Cortex of kidney (tissue), 1 donor: ENCODE measurements at places on chromosomes 16 and 17.

DNA sequence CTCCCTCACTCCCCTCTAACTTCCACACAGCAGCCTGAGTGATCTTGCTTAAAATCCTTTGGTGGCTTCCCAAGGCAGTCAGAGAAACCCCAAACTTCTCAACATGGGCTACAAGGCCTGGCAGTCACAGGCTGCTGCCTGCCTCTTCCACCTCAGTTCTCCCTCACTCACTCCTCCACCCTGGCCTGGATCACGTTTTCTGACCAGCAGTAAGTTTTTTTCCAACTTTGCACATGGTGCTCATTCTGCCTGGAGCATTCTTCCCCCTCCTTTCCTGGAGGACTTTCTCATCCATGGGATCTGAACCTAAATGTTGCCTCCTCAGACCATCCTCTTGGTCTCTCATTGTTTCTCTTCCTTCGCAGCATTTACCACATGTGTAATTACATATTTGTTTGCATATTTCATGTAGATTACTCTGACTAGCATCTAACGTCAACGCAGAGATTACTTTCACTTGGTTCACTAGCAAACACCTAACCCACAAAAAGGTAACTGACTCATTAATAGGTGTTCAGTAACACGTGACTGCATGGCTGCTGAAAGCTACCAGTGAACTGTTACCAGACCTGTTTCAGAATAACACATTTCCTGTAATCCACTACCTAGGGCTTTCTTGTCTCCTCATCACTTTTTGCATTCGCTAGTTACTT lies 17.1 kb downstream of the GNA13 start:
- DNase-seq = no peak

GRCh38 chr17:1197781-1198490 lies 18.2 kb upstream of the ABR start:
- DNase-seq = no peak

DNA sequence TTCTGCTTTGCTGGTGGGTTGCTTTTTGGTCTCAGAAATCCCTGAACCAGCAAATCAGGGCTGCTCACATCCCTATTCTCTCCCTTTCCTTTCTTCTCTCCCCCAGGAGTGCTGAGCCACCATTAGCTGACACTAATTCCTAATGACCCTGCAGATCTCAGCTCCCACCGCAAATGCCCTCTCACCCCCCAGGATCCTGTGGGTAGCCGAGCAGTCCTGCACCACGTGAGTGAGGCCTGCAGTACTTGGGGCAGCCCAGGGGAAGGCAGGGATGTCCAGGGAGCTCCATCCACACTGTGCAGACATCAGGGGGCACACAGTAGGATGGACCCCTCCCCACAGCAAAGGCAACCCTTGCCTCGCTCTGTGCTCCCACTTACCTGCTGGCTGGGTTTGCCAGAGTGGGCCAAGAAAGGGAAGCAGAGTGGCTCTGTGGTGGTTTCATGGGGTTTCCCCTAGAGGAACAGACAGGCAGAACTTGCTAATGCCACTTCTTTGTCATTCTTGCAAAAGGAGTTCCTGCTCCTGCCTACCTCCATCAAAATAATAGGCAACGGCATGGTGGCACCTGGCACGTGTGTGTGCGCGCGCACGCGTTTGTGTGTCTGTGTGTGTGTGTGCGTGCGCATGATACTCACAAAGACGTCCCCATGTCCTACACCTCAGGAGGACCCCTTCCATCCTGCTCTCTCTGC lies 135.6 kb downstream of the GAS7 start:
- DNase-seq = no peak

DNA sequence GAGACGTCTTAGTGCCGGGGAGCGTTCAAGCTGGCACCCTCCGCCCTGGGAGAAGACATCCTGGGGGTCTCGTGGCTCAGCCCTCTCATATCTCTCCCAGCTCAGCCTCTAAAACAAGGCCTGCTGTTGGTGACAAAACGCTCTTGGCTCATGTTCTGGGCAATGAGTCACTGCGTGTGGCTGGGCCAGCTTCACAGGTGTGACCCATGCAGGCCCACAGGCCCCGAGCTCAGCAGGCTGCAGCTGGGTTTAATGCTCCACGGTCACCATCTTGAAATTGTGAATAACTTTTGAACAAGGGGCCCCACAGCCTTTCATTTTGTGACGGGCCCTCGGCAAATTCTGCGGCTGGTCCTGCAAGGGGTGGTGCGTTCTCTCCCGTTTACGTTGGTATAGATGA lies 22.4 kb downstream of the GAA start:
- DNase-seq = no peak

GRCh38 chr16:1870365-1871082 lies 1.4 kb downstream of the MEIOB start:
- no peak for DNase-seq

DNA sequence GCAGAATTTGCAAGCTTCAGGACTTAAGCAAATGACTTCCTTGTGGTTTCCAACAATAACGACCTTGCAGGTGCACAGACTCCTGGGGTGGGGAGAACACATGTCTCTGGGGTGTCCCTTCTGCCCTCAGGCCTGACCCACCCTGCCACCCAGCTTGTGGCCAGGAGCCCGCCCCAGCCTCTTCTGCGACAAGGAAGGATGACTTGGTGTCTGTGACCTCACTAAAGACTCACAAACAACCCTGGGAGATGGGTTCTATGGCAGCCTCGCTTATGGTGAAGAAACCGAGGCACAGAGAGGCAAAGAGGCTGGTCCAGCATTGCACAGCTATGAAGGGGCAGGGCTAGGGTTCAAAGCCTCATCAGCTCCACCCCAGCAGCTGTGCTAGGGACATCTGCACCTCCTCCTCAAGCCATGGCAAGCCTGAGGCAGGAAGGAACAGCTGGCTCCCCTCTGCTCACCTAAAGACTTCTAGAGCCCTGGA lies 2.6 kb downstream of the ATP2A3 start:
- DNase-seq = no peak

GRCh38 chr17:48725004-48725287 lies 2.0 kb downstream of the PRAC2 start:
- no peak for DNase-seq

- no peak for DNase-seq
Measured at GRCh38 chr16:73418691-73419090, 370.8 kb upstream of the ZFHX3 start.

DNA sequence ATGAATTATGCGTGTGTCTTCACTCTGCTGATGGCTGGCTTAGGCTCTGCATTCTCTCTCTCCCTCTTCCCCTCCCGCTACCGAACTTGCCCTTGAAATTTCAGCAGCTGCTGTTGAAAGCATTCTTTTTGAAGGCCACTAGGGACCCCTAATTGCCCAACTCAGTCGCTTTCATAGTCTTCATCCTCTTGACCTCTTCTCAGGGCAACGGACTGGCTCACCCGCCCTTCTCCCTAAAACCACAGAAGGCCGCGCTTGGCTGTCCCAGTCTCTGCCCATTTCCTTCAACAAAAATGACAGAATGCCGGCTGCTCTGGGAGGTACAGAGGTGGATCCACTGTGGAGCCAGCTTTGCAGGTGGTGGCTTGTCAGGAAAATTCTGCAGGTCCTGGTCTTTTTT lies 21.0 kb upstream of the FMNL1 start:
- no peak for DNase-seq

DNA sequence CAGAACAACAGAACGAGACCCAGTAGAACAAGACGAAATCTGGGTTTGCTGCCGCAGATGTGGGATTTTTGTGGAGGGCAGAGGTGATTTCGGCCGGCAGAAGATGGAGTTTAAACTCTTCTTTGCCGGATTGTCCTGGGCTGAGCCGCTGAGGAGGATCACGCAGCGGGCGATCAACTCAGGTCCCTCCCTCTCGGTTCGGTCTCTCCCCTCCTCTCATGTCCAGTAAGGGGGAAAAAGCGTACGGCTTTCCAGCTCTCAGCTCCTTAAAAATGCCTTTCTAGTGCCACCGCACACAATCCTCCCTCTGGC lies 2.5 kb downstream of the PHF12 start:
- DNase-seq = no peak

GRCh38 chr16:65373097-65373496 lies 251.2 kb upstream of the CDH11 start:
- no peak for DNase-seq

- no peak for DNase-seq
Measured at GRCh38 chr17:32483451-32484019, 3.3 kb upstream of the CDK5R1 start.

DNA sequence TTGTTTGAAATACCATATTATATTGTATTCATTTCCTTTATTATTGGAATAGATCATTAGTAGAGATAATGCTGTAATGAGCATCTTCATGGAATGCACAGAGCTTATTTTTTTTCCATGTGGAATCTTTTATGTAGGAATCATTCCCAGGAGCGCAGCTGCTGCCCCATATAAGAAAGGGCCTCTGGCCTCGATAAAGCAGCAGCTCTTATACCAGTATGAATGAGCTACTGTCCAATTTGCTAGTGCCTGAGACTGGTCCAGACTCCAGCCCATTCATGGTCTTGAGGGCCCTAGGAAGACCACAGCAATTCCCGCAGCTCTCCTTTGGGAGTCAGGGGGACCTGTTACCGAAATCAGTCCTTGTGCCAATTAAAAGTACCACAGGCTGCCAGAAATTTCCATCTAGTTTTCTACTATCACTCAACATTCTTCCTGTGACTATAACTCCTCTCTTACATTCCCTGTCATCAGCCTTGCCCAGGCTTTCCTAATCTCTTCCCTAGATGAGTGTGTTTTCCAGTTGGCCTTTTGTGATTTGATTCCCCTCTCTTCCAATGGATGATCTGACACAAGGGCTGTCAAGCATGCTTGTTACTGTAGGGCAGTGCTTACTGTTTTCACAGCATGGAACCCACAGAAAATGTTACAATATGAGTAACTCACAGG lies 1.9 kb downstream of the ZNF843 start:
- no peak for DNase-seq

GRCh38 chr17:81898029-81898866 lies 3.8 kb upstream of the NPB start:
- DNase-seq = no peak

GRCh38 chr17:2899906-2900305 lies 103.7 kb downstream of the RAP1GAP2 start:
- no peak for DNase-seq

DNA sequence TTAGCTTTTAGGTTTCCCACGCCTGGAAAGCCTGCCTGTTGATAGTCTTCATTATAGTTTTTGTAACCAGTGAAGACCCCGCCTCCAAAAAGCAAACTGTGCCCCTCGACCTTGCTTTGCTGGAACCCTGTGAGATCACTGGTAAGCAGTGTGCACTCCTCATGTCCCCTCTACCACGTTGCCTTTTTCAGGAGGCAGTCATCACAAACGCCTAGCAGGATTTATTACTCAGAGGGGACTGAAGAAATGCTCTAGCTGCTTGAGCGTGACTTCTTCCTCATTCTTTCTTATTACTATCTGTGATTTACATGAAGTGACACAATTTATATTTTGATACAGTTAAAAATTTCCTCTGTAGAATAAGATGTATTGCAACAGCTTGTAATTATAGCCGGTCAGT lies 6.5 kb upstream of the KRTAP3-1 start:
- DNase-seq = no peak

GRCh38 chr17:78616946-78617345 lies 39.8 kb upstream of the DNAH17 start:
- DNase-seq = no peak
